NCI-H1930 (cell line): ENCODE measurements at places on chromosomes 13 and 19.

DNA sequence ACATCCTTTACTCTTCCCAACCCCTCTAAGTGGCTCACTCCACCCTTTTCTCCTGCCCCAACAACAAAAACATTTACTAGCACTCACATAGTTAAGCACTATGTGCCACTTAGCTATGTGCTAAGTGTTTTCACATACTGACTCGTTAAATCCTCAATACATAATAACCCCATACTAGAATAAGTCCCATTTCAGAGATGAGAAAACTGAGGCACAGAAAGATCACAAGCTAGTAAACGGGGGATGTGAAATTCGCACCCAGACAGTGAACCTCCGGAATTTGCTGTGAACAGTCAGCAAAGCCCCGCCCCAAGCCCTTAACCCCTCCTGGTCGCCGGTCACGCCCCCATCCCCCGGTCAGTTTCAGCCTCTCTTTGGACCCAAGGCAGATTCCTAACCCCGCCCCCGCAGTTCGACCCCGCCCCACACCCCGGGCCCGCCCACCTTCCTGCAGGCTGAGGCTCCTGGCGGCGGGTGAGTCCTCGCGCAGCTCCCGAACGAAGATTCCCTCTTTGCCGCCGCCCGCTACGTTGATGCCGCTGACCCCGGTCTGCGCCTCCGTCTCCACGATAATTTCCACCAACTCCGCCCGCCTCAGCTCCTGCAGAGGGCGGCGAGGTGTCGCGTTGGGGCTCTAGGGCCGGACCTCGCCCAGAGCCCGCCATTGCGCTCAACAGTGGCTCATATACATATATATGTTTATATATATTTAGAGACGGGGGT, 9.8 kb downstream of the PRX start:
- peak; percentile 59 for DNase-seq

GRCh38 chr13:107851670-107852069, 363.7 kb downstream of the LIG4 start:
- no peak for DNase-seq

GRCh38 chr19:10327793-10328192, 5.5 kb downstream of the RAVER1 start:
- no peak for DNase-seq

- DNase-seq = peak; percentile 53
Measured at GRCh38 chr19:17282488-17283125, 906 bp downstream of the ANKLE1 start.

- DNase-seq = no peak
Measured at GRCh38 chr19:17948514-17948900, 15.7 kb downstream of the CCDC124 start.

DNA sequence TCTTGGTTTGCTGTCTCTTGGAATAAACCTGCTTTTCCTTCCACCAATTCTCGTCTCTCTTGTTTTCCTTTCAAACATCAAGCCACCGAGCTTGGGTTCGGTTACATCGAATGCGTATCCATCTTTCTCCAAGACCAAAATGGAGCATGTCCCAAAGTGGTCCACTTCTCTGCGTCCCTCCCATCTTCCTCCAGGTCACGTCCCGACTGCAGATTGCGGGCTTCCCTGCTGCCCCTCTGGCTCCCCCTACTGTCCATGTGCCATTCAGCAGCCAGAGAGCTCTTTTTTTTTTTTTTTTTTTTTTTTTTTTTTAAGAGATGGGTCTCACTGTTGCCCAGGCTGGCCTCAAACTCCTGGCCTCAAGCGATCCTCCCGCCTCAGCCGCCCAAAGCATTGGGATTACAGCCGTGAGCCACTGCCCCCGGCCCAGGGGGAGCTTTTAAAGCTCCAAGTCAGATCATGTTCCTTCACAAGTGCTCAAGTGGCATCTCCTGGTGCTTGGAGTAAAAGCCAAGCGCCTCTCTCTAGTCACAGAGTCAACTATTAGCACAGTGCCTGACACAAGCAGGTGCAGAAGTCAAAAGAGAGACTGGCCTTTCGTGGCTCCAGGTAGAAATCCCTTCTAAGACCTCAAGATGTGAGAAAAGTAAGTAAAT, 10.0 kb downstream of the COL5A3 start:
- DNase-seq = peak; percentile 26

DNA sequence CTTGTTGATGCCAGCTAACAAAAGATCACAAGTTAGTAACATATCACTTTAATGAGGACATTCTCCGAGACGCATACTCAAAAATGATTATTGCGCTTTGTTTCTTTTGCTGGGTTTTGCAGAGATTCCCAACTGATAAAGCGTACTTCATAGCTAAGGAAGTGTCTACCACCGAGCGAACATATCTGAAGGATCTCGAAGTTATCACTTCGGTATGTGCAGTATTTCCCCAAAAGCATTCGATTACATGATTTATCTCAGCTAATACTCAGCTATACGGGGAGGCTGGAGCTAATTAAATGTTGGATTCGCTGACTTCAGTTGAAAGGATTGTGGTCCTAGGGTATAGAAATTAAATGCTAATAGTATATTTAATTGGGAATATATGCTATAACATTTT, 166.3 kb downstream of the STK24 start:
- no peak for DNase-seq

- DNase-seq = no peak
Measured at GRCh38 chr13:51212758-51213157, 9.4 kb upstream of the FAM124A start.

DNA sequence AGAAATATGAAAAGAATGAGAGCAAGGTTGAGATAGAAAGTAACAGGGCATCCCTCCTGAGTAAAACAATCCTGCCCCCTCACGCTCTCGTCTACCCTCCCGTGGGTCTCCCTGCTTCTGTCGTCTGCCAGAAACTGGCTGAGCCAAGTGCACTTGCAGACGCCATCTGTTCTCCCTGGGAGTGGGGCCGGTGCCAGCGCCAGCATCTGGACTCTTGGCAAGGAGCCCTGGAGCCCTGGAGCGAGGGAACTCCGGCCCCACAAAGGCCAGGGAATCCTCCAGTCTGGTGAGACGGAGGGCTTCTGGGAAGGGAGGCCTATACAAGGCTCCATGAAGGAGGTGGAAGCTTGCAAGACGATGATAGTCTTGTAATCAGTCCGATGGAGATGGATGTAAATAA, 2.3 kb upstream of the TMEM91 start:
- DNase-seq = no peak

GRCh38 chr19:31578326-31578725, 229.1 kb upstream of the TSHZ3 start:
- DNase-seq = no peak

DNA sequence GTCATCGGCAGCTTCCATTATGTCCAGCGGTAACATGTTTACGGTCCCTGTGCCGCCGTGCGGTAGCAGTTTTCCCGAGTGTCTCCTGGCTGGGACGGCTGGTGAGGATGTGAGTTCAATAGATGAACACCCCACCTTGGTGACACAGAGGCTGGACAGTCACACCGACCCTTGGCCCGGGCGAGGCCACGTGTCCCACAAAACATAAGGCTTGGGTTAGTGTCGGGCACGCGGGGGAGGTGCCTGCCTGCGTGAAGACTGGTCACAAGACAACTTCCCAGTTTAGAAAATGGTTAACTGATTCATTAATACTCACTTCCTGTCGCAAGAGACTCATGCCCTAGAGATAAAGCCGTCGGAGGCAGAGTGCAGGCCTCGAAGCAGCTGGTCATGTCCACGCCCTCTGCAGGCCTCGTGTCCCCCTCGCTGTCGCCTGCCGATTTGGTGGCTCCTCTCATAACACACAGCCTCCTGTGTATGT, 17.2 kb downstream of the RASA3 start:
- DNase-seq = no peak

- DNase-seq = no peak
Measured at GRCh38 chr19:55451163-55451964, 8.3 kb upstream of the SHISA7 start.

- DNase-seq = no peak
Measured at GRCh38 chr13:42549552-42549936, 24.4 kb upstream of the TNFSF11 start.

DNA sequence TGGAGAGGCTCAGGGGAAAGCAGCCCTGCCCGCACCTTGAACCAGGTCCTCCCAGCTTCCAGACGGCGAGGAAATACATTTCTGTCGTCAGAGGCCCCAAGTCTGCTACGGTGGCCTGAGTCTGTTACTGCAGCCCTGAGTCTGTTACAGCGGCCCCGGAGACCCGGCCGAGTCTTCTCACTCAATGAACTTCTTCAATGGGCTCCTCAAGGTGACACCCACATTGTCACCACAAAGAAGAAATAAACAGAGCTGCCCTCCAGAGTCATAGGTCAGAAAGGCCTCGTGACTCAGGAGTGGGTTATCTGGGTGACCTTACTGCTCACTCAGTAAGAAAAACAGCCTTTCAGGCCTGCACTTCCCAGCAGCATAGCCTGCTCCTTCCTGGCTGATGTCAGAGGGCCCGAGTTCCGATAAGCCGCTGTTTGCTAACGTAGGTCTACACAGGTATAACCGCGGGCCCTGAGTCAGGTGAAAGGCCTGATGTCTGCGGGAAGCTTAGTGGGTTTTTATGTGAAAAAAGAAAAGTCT, 66.9 kb upstream of the TM9SF2 start:
- no peak for DNase-seq

DNA sequence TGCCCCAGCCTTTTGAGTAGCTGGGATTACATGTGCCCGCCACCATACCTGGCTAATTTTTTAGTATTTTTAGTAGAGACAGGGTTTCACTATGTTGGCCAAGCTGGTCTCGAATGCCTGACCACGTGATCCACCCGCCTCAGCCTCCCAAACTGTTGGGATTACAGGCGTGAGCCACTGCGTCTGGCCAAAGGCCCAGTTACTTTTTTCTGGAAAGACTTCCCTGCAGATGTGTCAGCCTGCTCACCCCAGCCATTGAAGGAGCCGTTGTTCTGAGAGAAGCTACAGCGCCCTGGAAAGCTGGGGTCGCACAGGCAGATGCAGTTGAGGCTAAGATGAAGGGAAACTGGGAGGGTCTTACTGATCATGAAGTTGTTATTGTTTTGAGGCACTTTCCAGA, 7.9 kb upstream of the ZNF626 start:
- no peak for DNase-seq

GRCh38 chr13:34300559-34300958, 482.6 kb downstream of the RFC3 start:
- no peak for DNase-seq

GRCh38 chr19:4539693-4540581, at the start of gene LRG1:
Gene LRG1 (minus strand): TSS chr19:4540036. CDS start chr19:4540013, 23 bp downstream.
- DNase-seq = no peak

DNA sequence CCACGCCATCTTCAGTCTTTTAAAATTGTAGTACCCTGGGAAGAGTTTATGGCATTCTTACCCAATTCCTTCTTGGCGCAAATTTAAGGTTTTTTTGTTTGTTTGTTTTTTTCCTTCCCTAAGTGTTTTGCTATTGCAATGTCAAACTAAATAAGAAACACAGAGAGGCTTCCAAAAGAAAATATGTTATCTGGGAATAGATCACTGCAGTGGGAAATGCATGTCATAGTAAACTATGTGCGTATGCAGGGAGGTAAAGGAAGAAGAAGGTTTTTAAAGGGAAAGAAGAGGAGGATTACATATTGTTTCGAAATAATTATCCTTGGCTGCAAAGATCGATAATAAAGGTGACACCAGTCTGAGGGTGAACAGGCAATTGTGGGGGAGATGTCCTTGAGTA, 13.2 kb downstream of the CLEC11A start:
- DNase-seq = no peak

- no peak for DNase-seq
Measured at GRCh38 chr19:7426986-7427385, 61.8 kb downstream of the PEX11G start.

DNA sequence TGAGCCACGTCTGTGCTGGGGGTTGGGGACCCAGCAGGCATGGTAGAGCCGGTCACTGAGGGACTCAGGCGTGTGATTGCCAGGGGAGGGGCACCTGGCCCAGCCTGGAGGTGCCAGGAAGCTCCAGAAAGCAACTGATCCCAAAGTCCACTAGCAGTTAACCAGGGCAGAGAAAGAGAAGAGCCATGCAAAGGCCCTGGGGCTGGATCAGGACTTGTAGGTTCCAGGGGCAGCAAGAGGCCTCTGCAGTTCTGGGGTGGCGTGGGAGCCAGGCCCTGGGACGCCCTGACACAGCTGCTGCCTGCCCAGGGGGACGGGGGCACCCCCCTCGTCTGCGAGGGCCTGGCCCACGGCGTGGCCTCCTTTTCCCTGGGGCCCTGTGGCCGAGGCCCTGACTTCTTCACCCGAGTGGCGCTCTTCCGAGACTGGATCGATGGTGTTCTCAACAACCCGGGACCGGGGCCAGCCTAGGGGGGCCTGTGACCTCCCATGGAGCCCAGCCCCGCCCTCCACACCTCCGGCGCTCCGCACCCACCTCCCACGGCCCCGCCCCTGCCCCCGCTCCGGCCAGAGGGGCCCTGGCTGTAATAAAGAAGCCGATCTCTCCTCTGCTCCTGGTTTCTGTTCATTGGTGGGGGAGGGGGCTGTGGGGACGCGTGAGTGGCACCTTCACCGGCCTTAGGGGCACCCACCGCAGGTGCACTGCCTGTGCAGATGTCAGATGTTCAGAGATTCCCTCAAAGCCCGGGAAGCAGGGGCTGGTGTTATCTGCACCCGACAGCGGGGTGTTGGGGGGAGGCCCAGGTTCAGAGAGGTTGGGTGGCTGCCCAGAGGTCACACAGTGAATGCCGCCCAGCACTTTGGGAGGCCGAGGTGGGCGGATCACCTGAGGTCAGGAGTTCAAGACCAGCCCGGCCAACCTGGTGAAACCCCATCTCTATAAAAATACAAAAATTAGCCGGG, 4.1 kb downstream of the AZU1 start:
- no peak for DNase-seq

DNA sequence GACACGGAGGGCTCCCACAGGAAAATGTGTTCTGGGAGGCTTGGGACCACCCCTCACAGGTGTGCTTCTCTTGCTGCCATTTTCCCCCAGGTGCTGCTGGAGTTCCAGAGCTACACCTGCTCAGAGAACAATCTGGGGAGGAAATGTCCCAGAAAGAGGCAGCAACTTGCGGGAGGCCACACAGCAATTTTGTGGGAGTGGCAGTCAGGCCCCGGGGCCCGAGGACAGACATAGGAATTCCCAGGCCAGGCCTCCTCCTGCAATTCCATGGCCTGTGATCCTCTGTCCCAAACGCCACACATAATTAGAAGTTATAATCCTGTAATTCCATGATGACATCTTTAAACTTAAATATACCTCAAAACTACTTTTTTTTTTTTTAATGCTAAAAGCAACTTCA, 1.8 kb downstream of the RHPN2 start:
- DNase-seq = no peak

DNA sequence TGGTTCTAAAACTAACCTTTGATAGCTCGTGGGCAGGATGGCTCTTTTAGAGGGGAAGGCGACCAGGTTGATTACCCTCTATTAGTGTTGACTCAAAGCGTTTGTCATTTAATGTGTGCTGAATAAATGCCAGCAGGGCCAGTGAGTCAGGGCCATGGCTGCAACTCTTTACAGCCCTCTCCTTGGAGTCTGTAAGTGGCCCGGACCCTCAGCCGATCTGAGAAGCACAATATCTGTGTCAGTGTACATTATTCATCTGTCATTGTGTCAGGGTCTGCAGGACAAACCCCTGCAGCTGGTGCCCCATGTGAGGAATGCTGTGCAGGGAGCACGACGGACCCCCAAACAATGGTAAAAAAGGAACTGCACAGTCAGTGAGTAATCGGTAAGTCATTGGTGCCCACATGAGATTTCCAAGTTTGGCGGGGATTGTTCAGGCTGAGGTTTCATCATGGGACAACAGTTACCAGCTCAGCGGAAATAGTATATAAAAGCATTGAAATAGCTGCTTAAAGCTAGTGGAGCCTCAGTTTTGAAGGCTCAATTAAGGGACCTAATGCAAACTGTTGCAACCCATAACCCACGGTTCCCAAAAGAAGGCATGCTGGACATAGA, 139.1 kb downstream of the ZNF675 start:
- no peak for DNase-seq

- DNase-seq = peak; percentile 51
Measured at GRCh38 chr19:58519087-58519354, 589 bp downstream of the ZBTB45 start.
